ENCODE measurements at places on chromosomes 7 and 10. TPM values are rescaled to one million over a fixed set of nuclear protein-coding genes. Genes with fewer than 3 reads are reported as not detected.

Gene UCN3
- polyA plus RNA-seq: not detected

Gene RNF32
- polyA plus RNA-seq: 0.96 TPM

Gene PROSER2
- polyA plus RNA-seq: 11.4 TPM

Gene PAPOLB
- polyA plus RNA-seq: not detected

GRCh38 chr7:156106107-156106426 is 293.8 kb upstream of the SHH start:
- no peaks in the 10 kb centered on the region for H3K36me3 ChIP-seq
- no peak for DNase-seq
- no peaks in the 10 kb centered on the region for H3K27me3 ChIP-seq
- no peak overlapping the region for H3K4me3 ChIP-seq
- no peak overlapping the region for H3K27ac ChIP-seq
- H3K4me1 ChIP-seq: no peaks in the 10 kb centered on the region

- peak; percentile 10 for DNase-seq
- no peaks in the 10 kb centered on the region for H3K36me3 ChIP-seq
- H3K27me3 ChIP-seq: peaks cover 5% of the 10 kb centered on the region
Observed at GRCh38 chr7:32163896-32164295, 93.7 kb upstream of the PDE1C start.

GRCh38 chr10:61016630-61017029 is 72.6 kb upstream of the RHOBTB1 start:
- H3K4me1 ChIP-seq: no peaks in the 10 kb centered on the region
- no peak overlapping the region for H3K27ac ChIP-seq
- no peak overlapping the region for H3K4me3 ChIP-seq
- H3K36me3 ChIP-seq: no peaks in the 10 kb centered on the region
- no peaks in the 10 kb centered on the region for H3K27me3 ChIP-seq

GRCh38 chr10:2111965-2112364 is 374.6 kb upstream of the ADARB2 start:
- H3K4me1 ChIP-seq: no peaks in the 10 kb centered on the region
- no peaks in the 10 kb centered on the region for H3K36me3 ChIP-seq
- H3K27ac ChIP-seq: no peak overlapping the region

DNA sequence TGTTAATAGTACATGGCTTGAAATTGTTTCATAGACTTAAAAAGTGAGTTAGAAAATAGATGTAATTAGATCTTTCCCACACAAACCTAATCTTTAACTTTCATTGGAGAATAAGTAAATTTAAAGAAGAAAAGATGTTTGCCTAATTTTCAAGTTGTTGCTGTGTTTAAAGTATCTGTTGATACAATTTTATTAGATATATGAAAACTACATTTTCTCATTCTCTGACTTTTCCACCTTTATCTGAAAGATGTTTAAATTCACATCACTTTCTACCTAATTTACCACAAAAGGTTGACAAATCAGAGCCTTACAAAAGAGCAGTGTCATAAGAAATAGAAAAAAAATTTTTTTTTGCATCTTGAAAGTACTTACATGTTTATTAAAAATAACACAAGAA is 45.8 kb downstream of the SHOC2 start:
- no peaks in the 10 kb centered on the region for H3K27me3 ChIP-seq
- DNase-seq: no peak
- H3K36me3 ChIP-seq: no peaks in the 10 kb centered on the region
- H3K27ac ChIP-seq: no peak overlapping the region
- peaks cover 16% of the 10 kb centered on the region for H3K4me1 ChIP-seq

DNA sequence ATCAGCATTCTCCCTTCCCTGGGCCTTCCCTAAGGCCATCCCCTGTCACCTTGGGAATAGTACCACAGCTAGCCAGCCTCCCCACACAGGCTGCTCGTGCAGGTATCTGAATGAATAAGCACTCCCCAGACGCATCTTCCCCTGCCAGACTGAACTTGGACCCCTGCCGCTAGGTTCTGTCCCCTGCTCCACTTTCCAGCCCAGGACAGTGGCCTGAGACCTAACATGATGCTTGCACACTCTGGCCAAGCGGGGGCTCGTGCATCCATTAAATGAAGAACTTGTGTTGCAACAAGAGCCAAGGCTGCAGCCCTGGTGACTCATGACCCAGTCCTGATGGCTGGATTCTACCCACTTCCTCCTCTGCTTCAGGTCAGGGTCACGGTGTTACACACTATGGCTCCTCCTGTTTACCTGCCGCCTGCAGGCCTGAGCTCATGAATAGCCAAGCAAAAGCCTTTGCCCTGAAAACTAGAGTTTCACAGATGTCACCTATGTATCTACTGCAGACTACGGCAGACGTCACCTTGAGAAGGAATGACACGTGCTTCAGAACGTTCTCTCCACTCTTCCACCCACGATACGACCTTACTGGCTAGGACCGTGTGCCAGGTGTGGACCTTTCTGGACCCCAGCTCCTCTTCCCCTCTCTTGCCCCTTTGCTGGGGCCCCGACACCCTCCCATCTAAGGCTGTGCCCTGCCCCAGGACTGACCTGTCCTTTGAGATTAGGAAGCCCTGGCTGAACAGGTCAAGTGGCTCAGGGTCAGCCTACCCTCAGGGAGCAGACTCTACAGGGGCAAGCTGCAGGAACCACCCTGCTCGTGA is 6.5 kb downstream of the ASB13 start:
- H3K36me3 ChIP-seq: no peaks in the 10 kb centered on the region
- H3K27me3 ChIP-seq: no peaks in the 10 kb centered on the region
- DNase-seq: no peak

- H3K27ac ChIP-seq: no peak overlapping the region
- peaks cover 3% of the 10 kb centered on the region for H3K27me3 ChIP-seq
- DNase-seq: no peak
- H3K4me3 ChIP-seq: no peak overlapping the region
Observed at GRCh38 chr7:71016401-71016800, 115.5 kb upstream of the GALNT17 start.

GRCh38 chr7:150329331-150330120 is 6.2 kb upstream of the ACTR3C start:
- no peak overlapping the region for H3K4me3 ChIP-seq
- DNase-seq: no peak
- H3K27ac ChIP-seq: no peak overlapping the region
- no peaks in the 10 kb centered on the region for H3K4me1 ChIP-seq
- H3K36me3 ChIP-seq: no peaks in the 10 kb centered on the region
- no peaks in the 10 kb centered on the region for H3K27me3 ChIP-seq

- H3K4me3 ChIP-seq: no peak overlapping the region
- peaks cover 3% of the 10 kb centered on the region for H3K36me3 ChIP-seq
- no peaks in the 10 kb centered on the region for H3K4me1 ChIP-seq
- no peaks in the 10 kb centered on the region for H3K27me3 ChIP-seq
- no peak overlapping the region for H3K27ac ChIP-seq
- DNase-seq: no peak
Observed at GRCh38 chr7:45677311-45677900, 103.2 kb downstream of the ADCY1 start.

- no peaks in the 10 kb centered on the region for H3K27me3 ChIP-seq
- no peak for DNase-seq
- H3K36me3 ChIP-seq: no peaks in the 10 kb centered on the region
- no peak overlapping the region for H3K4me3 ChIP-seq
- H3K4me1 ChIP-seq: no peaks in the 10 kb centered on the region
- H3K27ac ChIP-seq: no peak overlapping the region
Observed at GRCh38 chr7:533266-533665, 13.6 kb upstream of the PDGFA start.

DNA sequence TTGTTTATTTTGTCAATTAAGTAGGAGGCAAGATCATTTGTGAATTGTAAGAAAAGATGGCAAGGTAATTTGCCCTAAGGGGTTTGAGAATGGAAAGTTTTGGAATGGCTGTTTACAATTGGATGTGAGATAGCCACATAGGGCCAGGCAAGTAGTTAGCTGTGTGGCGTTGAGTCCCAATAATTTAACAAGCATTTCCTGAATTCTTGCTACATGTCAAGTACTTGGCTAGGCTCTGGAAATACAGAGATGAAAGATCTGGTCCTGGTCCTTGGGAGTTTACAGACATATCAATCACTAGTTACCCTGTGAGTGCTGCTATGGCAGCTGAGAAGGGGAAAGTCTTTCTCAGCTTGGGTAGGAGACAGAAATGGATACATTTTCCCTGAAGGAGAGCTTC is 401.6 kb downstream of the SUGCT start:
- peaks cover 8% of the 10 kb centered on the region for H3K4me1 ChIP-seq
- H3K36me3 ChIP-seq: no peaks in the 10 kb centered on the region
- no peaks in the 10 kb centered on the region for H3K27me3 ChIP-seq

Data from cardiac muscle cell (in vitro differentiated cells and primary cell).